ENCODE measurements at places on chromosomes 3 and 15. TPM values are rescaled to one million over a fixed set of nuclear protein-coding genes. Genes with fewer than 3 reads are reported as not detected.

CFAP100 gene
- total RNA-seq, result not detected

TMIE gene
- total RNA-seq, result not detected

ESYT3 gene
- 2.6 TPM for total RNA-seq

OXSM gene
- 12.9 TPM for total RNA-seq

BNC1 gene
- 5.4 TPM for total RNA-seq

LRRC2 gene
- 29.7 TPM for total RNA-seq

CPA3 gene
- total RNA-seq, result 1.3 TPM

CD96 gene
- 0.55 TPM for total RNA-seq

CHRFAM7A gene
- total RNA-seq, result 0.43 TPM

CDCP1 gene
- total RNA-seq, result 0.48 TPM

SLC27A2 gene
- total RNA-seq, result not detected

SYNPR gene
- 8.3 TPM for total RNA-seq

RTP3 gene
- total RNA-seq, result not detected

PEAK1 gene
- 59.8 TPM for total RNA-seq

SLC35G2 gene
- total RNA-seq, result 8.7 TPM

EPHA6 gene
- 0.35 TPM for total RNA-seq

SERINC4 gene
- total RNA-seq, result not detected

ACKR4 gene
- total RNA-seq, result 3.9 TPM

OIP5 gene
- not detected for total RNA-seq

SCN11A gene
- total RNA-seq, result 0.07 TPM

CD200R1L gene
- not detected for total RNA-seq

PSTPIP1 gene
- 1.9 TPM for total RNA-seq

ZNF148 gene
- total RNA-seq, result 24.3 TPM

BSN gene
- total RNA-seq, result 0.63 TPM

TTC21A gene
- total RNA-seq, result 0.85 TPM

APPL1 gene
- 31.6 TPM for total RNA-seq

CNTN6 gene
- 0.28 TPM for total RNA-seq

ZNF445 gene
- 5.9 TPM for total RNA-seq

CDHR4 gene
- total RNA-seq, result 0.20 TPM

TMEM40 gene
- 1.8 TPM for total RNA-seq

COL6A6 gene
- total RNA-seq, result 4.0 TPM

VPS39 gene
- total RNA-seq, result 33.1 TPM

CCR4 gene
- 0.33 TPM for total RNA-seq

ZNF592 gene
- total RNA-seq, result 18.4 TPM

COLQ gene
- 38.3 TPM for total RNA-seq

THRB gene
- total RNA-seq, result 7.0 TPM

GREM1 gene
- total RNA-seq, result 0.43 TPM

AGBL1 gene
- total RNA-seq, result not detected

ROPN1B gene
- total RNA-seq, result 4.7 TPM

KCNMB2 gene
- total RNA-seq, result 18.2 TPM
